ENCODE measurements at places on chromosomes 5 and 9. TPM values are rescaled to one million over a fixed set of nuclear protein-coding genes. Genes with fewer than 3 reads are reported as not detected.

GRCh38 chr9:83582029-83582428 lies 40.9 kb upstream of the IDNK start:
- no peak overlapping the region for H3K4me3 ChIP-seq
- no peak overlapping the region for H3K27ac ChIP-seq
- no peaks in the 10 kb centered on the region for H3K27me3 ChIP-seq
- no peaks in the 10 kb centered on the region for H3K4me1 ChIP-seq

- no peaks in the 10 kb centered on the region for H3K27me3 ChIP-seq
- no peaks in the 10 kb centered on the region for H3K4me1 ChIP-seq
- H3K36me3 ChIP-seq: no peaks in the 10 kb centered on the region
- no peak for DNase-seq
- H3K27ac ChIP-seq: no peak overlapping the region
- H3K4me3 ChIP-seq: no peak overlapping the region
Measured at GRCh38 chr9:85392260-85392659, 349.5 kb downstream of the AGTPBP1 start.

GRCh38 chr5:139246394-139246793 lies 47.1 kb upstream of the MATR3 start:
- no peak overlapping the region for H3K4me3 ChIP-seq
- H3K27ac ChIP-seq: no peak overlapping the region
- no peaks in the 10 kb centered on the region for H3K4me1 ChIP-seq
- DNase-seq: no peak
- no peaks in the 10 kb centered on the region for H3K36me3 ChIP-seq
- no peaks in the 10 kb centered on the region for H3K27me3 ChIP-seq

- H3K27ac ChIP-seq: no peak overlapping the region
- no peaks in the 10 kb centered on the region for H3K36me3 ChIP-seq
- no peak for DNase-seq
- H3K4me3 ChIP-seq: no peak overlapping the region
Measured at GRCh38 chr9:21267485-21268346, 27.9 kb upstream of the IFNA14 start.

DNA sequence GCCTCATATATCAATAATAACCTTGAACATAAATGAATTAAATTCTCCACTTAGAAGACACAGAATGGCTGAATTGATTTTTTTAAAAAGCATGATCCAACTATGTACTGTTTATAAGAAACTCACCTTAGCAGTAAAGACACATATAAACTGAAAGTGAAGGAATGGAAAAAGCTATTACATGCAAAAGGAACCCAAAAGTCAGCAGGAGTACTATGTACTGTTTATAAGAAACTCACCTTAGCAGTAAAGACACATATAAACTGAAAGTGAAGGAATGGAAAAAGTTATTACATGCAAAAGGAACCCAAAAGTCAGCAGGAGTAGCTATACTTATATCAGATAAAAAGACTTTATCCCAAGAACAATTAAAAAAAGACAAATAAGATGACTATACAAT lies 204.8 kb downstream of the TMEM161B start:
- H3K4me3 ChIP-seq: no peak overlapping the region
- H3K27me3 ChIP-seq: no peaks in the 10 kb centered on the region
- H3K27ac ChIP-seq: no peak overlapping the region

GRCh38 chr9:73023025-73023541 lies 70.2 kb upstream of the ALDH1A1 start:
- H3K4me1 ChIP-seq: no peaks in the 10 kb centered on the region
- no peaks in the 10 kb centered on the region for H3K36me3 ChIP-seq
- H3K27ac ChIP-seq: no peak overlapping the region
- H3K27me3 ChIP-seq: no peaks in the 10 kb centered on the region

GRCh38 chr5:115586525-115587146 lies 15.6 kb downstream of the TICAM2 start:
- DNase-seq: no peak
- no peak overlapping the region for H3K27ac ChIP-seq
- H3K4me3 ChIP-seq: no peak overlapping the region
- H3K27me3 ChIP-seq: no peaks in the 10 kb centered on the region

DNA sequence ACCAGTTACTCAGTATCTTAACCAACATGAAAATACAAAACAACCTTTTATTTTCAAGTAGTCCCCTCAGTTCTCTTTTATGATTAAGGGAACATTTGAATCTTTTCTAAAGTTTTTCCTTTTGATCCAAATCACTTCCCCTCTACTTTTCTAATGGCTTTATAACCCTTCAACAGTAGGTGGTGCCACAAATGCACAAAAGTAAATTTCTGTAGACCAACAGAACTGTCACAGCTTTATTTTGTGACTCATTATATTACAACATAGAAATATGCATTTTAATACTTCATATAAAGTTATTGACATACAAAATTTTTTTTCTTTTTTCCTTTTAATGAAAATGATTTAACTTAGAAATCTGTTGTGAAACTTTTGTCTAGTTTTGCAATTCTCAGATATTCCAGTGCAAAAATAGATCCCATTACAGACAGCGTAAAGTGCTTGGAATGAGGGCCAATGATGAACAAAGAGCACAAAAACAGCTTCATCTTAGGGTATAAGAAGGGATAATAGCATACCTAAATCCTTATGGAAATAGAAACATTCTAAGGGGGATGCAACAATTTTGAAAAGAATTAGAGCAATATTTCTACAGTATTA lies 17.0 kb downstream of the NIPSNAP3B start:
- peaks cover 7% of the 10 kb centered on the region for H3K4me1 ChIP-seq
- DNase-seq: no peak
- H3K27ac ChIP-seq: no peak overlapping the region
- no peak overlapping the region for H3K4me3 ChIP-seq
- H3K36me3 ChIP-seq: peaks cover 41% of the 10 kb centered on the region
- H3K27me3 ChIP-seq: no peaks in the 10 kb centered on the region

GRCh38 chr5:118070041-118070440 lies 918.3 kb downstream of the DTWD2 start:
- H3K27me3 ChIP-seq: no peaks in the 10 kb centered on the region
- no peak overlapping the region for H3K27ac ChIP-seq
- H3K4me3 ChIP-seq: no peak overlapping the region
- DNase-seq: no peak
- no peaks in the 10 kb centered on the region for H3K4me1 ChIP-seq

DNA sequence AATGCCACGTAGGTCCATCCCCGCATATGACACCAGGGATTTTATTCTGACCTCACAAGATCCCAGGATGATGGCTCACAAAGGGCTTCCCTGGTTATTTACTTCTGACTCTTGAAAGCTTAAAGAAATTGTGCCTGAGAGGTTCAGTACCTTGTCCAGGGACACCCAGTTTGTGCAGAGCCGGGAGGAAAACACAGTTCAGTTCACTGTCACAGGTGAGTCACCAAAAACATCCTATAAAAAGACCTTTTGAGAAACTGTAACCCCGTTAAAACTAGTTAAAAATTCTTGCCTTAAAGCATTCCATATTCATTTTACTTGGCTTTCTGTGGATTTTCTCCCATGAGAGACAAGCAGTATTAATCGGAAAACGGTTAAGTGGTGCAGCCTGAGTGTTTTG lies 56.6 kb downstream of the ZNF510 start:
- no peaks in the 10 kb centered on the region for H3K27me3 ChIP-seq
- no peak overlapping the region for H3K4me3 ChIP-seq
- H3K27ac ChIP-seq: no peak overlapping the region
- peaks cover 11% of the 10 kb centered on the region for H3K4me1 ChIP-seq

DNA sequence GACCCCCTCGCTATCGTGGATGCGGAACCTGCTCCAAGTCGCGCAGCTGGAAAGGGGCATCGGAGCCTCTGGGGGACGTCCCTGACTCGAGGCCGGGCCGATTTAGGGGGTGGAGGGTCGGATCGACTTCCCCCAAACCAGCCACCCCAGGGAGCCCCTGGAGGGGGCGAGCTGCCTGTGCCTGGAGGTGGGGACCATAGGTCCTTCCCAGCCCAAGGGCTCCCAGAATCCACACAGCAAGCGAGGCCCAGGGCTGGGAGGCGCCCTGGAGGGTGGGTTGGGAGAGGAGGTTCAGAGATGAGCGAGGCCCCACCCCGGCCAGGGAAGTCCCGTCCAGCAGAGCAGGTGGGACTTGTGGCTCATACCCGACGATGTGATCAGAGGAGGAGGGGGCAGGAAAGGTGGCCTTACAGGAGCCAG lies 147.6 kb downstream of the GAPVD1 start:
- no peak overlapping the region for H3K4me3 ChIP-seq
- peaks cover 14% of the 10 kb centered on the region for H3K4me1 ChIP-seq
- no peak for DNase-seq
- H3K27me3 ChIP-seq: no peaks in the 10 kb centered on the region
- H3K36me3 ChIP-seq: no peaks in the 10 kb centered on the region
- H3K27ac ChIP-seq: no peak overlapping the region

- no peak overlapping the region for H3K4me3 ChIP-seq
- H3K36me3 ChIP-seq: no peaks in the 10 kb centered on the region
- H3K4me1 ChIP-seq: no peaks in the 10 kb centered on the region
- H3K27me3 ChIP-seq: no peaks in the 10 kb centered on the region
Measured at GRCh38 chr9:84174486-84174885, 166.1 kb downstream of the SLC28A3 start.

- H3K4me3 ChIP-seq: peak overlapping the region; percentile 64
- no peak for DNase-seq
- H3K27ac ChIP-seq: peak overlapping the region; percentile 58
- peaks cover 2% of the 10 kb centered on the region for H3K4me1 ChIP-seq
Measured at GRCh38 chr9:131277287-131277909, 1.1 kb upstream of the FAM78A start.

GRCh38 chr9:15670894-15671293 lies 118.1 kb downstream of the CCDC171 start:
- no peak overlapping the region for H3K4me3 ChIP-seq
- DNase-seq: no peak
- H3K36me3 ChIP-seq: no peaks in the 10 kb centered on the region
- H3K27ac ChIP-seq: no peak overlapping the region
- no peaks in the 10 kb centered on the region for H3K4me1 ChIP-seq

DNA sequence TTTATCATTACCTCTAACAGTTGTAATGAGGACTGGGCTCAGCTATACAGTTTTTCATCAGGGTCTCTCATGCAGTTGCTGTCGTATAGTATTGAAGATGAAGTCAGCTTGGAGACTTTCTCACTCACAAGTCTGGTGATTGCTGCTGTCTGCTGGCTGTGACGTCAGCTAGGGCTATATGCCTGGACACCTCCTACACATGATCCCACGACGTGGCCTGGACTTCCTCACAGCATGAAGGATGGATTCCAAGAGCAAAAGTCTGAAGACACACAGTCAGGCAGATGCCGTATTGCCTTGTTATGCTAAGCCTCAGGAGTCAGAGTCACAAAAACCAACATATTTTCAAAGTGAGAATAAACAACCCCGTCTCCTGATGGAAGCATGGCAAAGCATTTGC lies 193.3 kb downstream of the LURAP1L start:
- no peaks in the 10 kb centered on the region for H3K27me3 ChIP-seq
- no peak overlapping the region for H3K4me3 ChIP-seq
- DNase-seq: no peak
- no peaks in the 10 kb centered on the region for H3K4me1 ChIP-seq
- H3K27ac ChIP-seq: no peak overlapping the region
- H3K36me3 ChIP-seq: no peaks in the 10 kb centered on the region

- H3K36me3 ChIP-seq: no peaks in the 10 kb centered on the region
- no peaks in the 10 kb centered on the region for H3K4me1 ChIP-seq
- H3K27me3 ChIP-seq: no peaks in the 10 kb centered on the region
- H3K4me3 ChIP-seq: no peak overlapping the region
Measured at GRCh38 chr5:44943647-44944046, 134.9 kb downstream of the MRPS30 start.

- H3K4me3 ChIP-seq: no peak overlapping the region
- H3K27ac ChIP-seq: no peak overlapping the region
- no peak for DNase-seq
- no peaks in the 10 kb centered on the region for H3K36me3 ChIP-seq
Measured at GRCh38 chr5:54148067-54148845, 162.1 kb downstream of the ARL15 start.

DNA sequence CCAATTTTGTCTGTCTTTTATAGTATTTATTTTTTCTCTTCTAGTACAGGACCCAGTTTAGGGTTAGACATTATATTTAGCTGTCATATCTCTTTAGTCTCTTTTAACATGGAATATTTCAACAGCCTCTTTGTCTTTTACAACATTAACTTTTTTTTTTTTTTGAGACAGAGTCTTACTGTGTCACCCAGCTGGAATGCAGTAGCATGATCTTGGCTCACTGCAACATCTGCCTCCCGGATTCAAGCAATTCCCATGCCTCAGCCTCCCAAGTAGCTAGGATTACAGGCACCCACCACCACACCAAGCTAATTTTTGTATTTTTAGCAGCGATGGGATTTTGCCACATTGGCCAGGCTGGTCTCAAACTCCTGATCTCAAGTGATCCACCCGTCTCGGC lies 90.1 kb downstream of the ADAMTS6 start:
- DNase-seq: no peak
- H3K4me1 ChIP-seq: no peaks in the 10 kb centered on the region
- no peak overlapping the region for H3K27ac ChIP-seq
- H3K4me3 ChIP-seq: no peak overlapping the region
- no peaks in the 10 kb centered on the region for H3K27me3 ChIP-seq

GRCh38 chr5:150448334-150448733 lies 1.2 kb downstream of the RPS14 start:
- peak overlapping the region; percentile 74 for H3K4me3 ChIP-seq
- H3K27ac ChIP-seq: peak overlapping the region; percentile 86
- DNase-seq: no peak
- H3K27me3 ChIP-seq: no peaks in the 10 kb centered on the region
- peaks cover 29% of the 10 kb centered on the region for H3K4me1 ChIP-seq
- peaks cover 44% of the 10 kb centered on the region for H3K36me3 ChIP-seq

GRCh38 chr9:6956879-6957278 lies 199.1 kb downstream of the KDM4C start:
- H3K27me3 ChIP-seq: no peaks in the 10 kb centered on the region
- peaks cover 5% of the 10 kb centered on the region for H3K36me3 ChIP-seq
- H3K4me3 ChIP-seq: no peak overlapping the region
- no peak overlapping the region for H3K27ac ChIP-seq
- no peaks in the 10 kb centered on the region for H3K4me1 ChIP-seq

DNA sequence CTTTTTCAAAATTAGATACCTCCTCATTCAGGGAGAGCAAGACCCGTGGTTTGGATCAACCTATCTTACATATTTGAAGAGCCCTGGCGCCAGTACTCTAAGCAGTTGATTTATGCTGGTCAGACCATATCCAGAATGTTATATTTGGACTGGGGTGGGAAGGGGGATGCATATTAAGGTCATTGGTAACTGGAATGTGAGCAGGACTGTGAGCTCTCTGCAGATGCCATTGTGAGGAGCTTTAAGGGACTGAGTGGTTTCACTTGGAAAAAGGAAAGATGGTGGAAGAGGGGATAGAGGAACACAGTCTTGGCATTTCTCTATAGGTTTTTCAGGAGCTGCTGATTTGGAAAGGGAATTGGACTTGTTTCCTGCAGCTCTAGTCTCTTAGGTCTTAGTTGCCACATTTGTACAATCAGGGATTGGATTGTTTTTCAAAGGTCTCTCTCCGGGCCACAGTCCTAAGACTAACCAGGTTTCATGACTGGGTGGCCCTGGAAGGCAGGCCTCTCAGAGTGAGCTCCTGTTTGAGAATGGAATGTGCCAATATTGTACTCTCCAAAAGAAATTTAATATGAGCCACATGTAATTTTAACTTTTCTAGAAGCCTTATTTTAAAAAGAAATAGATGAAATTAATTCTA lies 25.8 kb upstream of the F2R start:
- no peaks in the 10 kb centered on the region for H3K36me3 ChIP-seq
- H3K4me1 ChIP-seq: no peaks in the 10 kb centered on the region
- no peaks in the 10 kb centered on the region for H3K27me3 ChIP-seq
- DNase-seq: no peak

The NDOR1 gene
- 12.0 TPM for total RNA-seq

The PCDHAC1 gene
- total RNA-seq: 0.49 TPM

The TMEM167A gene
- 22.3 TPM for total RNA-seq

The CYLC2 gene
- not detected for total RNA-seq

The CDX1 gene
- not detected for total RNA-seq

The LTC4S gene
- 10.6 TPM for total RNA-seq

The GLRA1 gene
- total RNA-seq: not detected

The CDC20B gene
- not detected for total RNA-seq

The SYNPO gene
- total RNA-seq: 16.7 TPM

The CSF2 gene
- total RNA-seq: not detected

The EQTN gene
- total RNA-seq: not detected

The ORM2 gene
- total RNA-seq: not detected

The PHYHD1 gene
- 23.6 TPM for total RNA-seq

The SH2D3C gene
- 19.6 TPM for total RNA-seq
